ENCODE measurements at places on chromosomes 3 and 15. TPM values are rescaled to one million over a fixed set of nuclear protein-coding genes. Genes with fewer than 3 reads are reported as not detected.
A peak's percentile ranks its signal among the peaks of the same experiment; 100 is the strongest.

DNA sequence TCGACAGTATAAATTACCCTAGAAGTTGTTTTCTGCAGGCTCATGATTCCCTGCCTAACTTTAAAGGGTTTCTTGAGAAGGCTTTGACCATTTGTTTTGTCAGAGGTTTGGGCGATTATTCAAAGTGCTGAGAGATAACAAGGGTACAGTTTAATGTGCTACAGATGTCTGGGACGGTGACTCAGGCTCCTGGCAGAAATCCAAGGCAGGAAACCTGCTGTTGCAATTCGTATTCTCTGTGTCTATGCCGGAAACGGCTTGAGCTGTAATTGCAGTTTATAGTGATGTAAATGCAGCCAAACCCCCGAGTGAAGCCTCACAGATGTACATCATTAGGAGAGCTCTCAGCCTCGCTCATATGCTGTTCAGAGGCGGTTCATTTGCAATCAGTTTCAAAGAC lies 65.6 kb downstream of the SYNPR start:
- peak; percentile 95 for DNase-seq

DNA sequence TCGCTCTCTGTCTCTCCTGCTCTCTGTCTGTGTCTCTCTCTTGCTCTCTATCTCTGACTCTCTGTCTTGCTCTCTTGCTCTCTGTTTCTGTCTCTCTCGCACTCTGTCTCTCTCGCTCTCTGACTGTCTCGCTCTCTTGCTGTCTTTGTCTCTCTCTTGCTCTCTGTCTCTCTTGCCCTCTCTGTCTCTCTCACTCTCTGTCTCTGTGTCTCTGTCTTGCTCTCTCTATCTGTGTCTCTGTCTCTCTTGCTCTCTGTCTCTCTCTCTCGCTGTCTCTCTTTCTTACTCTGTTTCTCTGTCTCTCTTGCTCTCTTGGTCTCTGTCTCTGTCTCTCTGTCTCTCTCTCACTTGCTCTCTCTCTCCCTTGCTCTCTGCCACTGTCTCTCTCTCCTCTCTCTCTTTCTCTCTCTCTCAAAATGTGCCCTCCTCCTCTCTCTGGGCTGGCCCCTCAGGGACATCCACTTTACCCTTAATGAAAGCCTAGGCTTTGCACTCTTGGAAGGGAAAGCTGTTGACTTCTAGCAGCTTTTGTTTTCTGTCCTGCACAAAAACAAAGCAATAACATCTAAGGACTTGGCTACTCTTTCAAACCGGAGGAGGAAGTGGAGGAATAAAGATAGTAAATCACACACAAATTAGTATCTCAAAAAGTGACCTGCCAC lies 73.9 kb upstream of the NR2E3 start:
- DNase-seq, result no peak

- peak; percentile 57 for DNase-seq
Observed at GRCh38 chr3:117726776-117727175, 1017.2 kb downstream of the TUSC7 start.

GRCh38 chr3:122660297-122660974 lies 20.2 kb upstream of the PARP14 start:
- no peak for DNase-seq

DNA sequence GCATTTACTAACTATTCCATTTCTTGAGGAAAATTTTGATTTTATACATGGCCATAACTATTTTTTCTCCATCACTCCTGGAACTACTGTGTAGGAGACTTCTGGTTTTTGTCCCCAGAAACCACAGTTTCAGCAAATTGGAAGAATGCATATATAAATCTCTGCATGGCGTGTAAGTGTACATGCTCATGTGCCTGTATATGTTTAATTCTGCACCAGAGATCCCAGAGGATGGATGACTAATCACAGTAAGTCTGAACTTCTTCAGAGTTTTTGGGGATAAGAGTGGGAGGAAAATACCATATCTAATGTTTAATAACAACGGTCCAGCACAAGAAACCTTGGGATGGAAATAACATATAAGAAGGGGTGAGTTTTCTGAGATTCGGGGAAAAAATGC lies 10.9 kb upstream of the COL6A6 start:
- peak; percentile 9 for DNase-seq

- DNase-seq, result no peak
Observed at GRCh38 chr3:149007567-149008257, 16.4 kb downstream of the GYG1 start.

- DNase-seq, result no peak
Observed at GRCh38 chr3:97711654-97712053, 52.9 kb upstream of the ARL6 start.

GRCh38 chr3:128075522-128076482 lies 23.6 kb downstream of the SEC61A1 start:
- peak; percentile 94 for DNase-seq

DNA sequence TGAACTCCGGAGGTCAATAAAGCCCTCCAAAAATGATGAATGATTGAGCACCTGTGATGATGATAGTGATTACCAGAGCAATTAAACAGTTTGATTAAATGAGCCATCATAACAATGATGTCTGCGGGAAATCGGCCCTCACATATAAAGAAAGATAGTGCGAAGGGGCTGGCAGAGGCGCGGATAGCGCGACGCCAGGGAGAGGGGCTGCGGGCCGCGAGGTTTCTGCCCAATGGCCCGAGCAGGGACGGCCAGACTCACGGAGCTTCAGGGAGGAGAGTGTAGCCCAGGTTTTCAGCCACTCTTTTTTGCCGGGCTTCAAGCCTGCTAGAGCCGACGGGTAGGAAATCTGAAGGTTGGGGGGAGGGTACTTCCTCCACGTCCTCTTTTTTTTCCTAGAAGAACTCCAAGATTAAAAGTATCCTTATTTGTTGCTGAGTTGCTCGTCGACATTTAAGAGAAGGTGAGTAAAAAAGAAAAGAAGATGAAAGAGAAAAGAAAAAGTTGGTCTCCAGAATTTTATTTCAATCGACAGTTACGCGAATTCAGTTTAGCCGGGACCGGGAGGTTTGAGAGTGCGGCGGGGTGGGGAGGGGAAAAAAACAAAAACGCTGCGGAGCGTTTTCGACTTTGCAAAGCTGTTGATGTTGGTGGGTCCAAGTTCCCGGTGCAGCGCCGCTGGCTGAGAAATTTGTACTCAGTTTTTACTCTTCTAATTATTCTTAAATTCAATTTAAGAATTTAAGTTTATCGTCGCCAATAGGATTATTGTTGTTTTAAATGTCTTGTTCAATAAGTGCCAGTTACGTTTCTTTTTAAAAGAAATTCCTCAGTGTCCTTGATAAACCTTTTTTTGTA lies 2.2 kb upstream of the MEIS2 start:
- peak; percentile 60 for DNase-seq

GRCh38 chr3:194497799-194498575 lies 11.2 kb upstream of the ATP13A3 start:
- peak; percentile 70 for DNase-seq

GRCh38 chr3:168613151-168613550 lies 517.4 kb upstream of the GOLIM4 start:
- no peak for DNase-seq

GRCh38 chr3:34077417-34078195 lies 279.2 kb downstream of the PDCD6IP start:
- DNase-seq, result no peak

DNA sequence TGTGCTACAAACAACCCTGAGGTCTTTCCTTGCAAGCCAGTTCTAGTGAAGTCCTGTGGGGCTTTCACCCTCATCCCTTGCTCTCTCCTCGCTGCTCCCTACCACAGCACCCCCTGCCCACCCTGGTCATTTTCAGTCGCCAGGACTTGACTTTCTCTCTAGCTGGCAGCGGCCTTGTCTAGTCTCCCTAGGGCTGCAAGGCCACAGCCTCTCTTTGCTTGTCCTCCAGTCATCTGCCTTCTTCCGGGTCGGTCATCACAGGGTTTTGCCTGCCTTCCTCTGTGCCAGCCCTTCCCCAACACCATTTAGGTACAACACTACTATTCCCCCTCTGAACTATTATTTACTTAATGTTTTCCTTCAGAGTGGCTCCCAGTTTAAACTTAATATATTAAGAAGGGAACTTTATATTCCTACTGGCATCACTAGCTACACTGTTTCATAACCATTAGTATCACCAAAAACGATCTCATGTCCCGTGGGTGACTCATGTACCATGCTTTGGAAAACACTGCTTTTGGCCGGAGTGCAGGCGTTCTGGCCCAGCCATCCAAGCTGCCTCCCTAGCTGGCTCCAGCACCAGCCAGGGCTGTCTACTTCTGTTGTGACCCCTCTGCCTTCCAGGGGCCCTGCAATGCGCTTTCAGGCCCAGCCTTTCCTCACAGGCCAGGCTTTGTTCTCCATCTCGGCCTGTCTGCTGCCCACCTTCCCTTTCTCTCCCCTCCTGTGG lies 21.4 kb downstream of the FAH start:
- peak; percentile 97 for DNase-seq

DNA sequence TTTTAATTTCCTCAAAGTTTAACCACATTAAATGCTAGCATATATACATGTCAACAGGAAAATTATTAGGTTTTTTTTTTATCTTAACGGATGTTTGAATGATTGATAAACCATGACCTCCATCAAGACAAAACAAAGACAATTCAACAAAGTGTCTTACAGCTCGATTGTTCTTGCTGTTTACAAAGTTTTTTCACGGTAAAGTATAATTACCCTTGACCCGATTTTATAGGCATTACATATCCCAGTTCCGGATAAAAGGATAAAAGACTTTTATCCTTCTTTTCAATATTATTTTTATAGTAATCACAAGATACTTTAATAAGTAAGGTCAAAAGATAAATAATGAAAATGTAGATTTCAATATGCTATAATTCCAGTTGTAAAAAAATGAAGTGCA lies 96.9 kb downstream of the RORA start:
- DNase-seq, result no peak

DNA sequence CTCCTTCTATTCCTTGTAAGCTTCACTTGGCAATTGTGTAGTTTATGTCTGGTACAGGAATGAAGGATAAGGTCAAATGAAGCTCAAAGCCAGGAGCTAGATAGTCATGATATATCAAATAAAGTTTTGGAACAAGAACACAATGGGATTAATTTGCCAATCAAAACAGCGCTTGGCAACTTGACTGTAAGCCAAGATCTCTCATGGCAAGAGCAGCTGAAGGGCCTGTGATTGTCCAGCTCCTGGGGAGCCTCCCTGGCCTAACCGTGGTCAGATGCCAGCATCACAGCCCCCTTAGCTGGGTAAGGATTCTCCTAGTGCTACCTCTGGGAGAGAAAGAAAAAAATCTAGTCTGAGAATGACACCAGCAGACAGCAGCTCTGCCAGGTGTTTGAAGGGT lies 97.2 kb downstream of the LIPC start:
- no peak for DNase-seq

DNA sequence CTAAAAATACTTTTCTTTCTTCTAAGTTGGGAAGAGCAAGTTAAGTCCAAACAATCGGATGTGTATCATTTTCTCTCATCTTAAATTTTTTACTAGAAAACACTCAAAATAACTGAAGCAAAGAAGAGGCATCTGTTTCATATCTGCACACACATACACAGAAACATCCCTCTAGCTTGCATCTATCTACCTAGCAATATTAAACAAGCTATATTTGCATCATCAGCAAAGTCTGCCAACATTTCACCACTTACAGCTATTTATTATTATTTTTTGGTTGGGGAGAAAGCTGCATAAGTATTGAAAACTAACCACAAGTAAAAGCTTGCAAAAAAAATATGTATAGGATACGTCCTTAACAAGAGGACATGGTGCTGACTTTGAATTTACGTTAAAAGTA lies 1.9 kb downstream of the GOLIM4 start:
- no peak for DNase-seq

GRCh38 chr3:136787349-136787748 lies 31.6 kb upstream of the SLC35G2 start:
- peak; percentile 52 for DNase-seq

GRCh38 chr3:126999383-126999782 lies 16.5 kb downstream of the PLXNA1 start:
- DNase-seq, result no peak

DNA sequence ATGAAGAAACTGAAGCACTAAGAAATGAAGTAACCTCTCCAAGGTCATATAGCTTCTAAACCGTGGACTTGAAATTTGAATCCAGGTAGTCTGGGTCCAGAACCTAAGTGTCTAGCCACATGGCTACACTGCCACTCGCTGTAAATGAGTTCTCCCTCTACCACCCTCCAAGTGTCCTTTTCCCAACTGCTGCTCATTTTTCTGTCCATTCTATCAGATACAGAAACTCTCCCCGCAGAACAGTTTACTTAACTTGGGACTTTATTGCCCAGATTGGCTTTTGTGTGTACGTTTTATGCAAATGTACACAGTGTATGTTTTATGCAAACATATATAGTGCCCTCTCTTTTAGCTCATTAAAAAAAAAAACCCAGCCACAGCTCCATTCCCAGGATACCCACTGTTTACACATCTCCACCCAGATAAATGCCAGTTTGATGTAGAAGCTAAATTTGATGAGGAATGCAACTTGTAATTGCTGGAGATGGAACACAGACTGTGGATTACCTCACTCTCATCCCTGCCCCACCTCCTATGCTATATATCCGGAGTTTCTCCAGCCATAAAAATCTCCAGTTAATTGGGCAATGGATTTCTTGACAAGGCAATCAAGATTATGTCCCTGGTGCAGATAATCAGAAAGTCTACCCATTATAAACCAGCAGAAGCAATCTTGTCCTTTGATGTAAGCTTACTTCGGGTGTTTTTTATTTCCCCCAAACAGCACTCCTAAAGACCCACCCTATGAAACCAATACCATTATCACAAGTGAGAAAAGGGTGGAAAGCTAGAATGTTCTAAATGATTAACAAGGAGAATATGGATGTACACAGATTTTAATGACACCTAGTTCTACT lies 42.0 kb downstream of the THBS1 start:
- DNase-seq, result no peak

GRCh38 chr15:25235391-25235790 lies 203.4 kb downstream of the UBE3A start:
- no peak for DNase-seq

GRCh38 chr15:74955796-74956647 lies 550 bp downstream of the RPP25 start:
- peak; percentile 85 for DNase-seq

GRCh38 chr3:33437556-33438283 lies 2.5 kb downstream of the UBP1 start:
- peak; percentile 68 for DNase-seq

DNA sequence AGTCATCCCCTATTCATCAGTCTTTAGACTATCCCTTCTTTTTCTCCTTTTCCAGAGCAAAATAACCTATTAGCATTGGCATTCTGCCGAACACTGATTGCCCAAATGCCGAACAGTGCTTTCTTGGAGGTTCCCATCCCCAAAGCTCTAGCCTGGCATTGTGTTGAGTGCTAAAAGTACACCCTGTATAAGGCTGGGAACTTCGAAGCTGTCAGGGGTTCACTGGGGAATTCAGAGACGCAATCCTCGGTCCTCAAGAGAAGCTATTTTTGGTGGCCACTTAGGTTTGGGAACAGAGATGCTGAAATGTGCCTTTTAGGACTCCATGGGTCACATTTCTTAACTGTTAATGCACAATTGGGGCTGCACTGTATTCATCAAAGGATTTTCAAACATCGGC lies 8.4 kb downstream of the FRMD5 start:
- no peak for DNase-seq

- peak; percentile 74 for DNase-seq
Observed at GRCh38 chr3:161413127-161413854, 42.0 kb upstream of the SPTSSB start.

CHRD gene
- 0.22 TPM for total RNA-seq

NR2F2 gene
- total RNA-seq, result 5.9 TPM

MOBP gene
- not detected for total RNA-seq

FBXO40 gene
- not detected for total RNA-seq

ZWILCH gene
- total RNA-seq, result 20.6 TPM

ECE2 gene
- total RNA-seq, result not detected

GOLGA8A gene
- 57.4 TPM for total RNA-seq

MCTP2 gene
- total RNA-seq, result 1.8 TPM

PROS1 gene
- 25.6 TPM for total RNA-seq

CKMT1A gene
- total RNA-seq, result not detected

Measured in GM23248 (cell line).